WTC11 (cell line): ENCODE measurements at places on chromosomes 13 and 19. TPM values are rescaled to one million over a fixed set of nuclear protein-coding genes. Genes with fewer than 3 reads are reported as not detected.

DNA sequence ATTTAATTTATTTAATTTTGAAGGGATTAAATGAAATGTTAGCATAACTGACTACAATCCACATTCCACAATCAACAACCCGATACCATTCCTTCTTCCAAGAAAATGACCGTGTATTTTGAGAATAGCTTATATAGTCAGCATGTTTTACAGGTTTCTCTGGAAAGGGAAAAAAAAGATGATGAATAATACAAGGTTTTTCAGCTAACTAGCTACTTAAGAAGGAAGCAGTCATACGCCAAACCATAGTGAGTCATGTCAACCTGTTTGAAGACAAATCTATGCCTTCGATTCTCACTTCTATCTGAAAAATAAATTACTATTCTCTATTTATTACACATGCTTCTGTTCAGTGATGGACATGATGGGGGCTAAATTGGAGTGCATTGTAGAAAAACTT, 258.6 kb downstream of the EFNB2 start:
- no peak overlapping the region for H3K27ac ChIP-seq

DNA sequence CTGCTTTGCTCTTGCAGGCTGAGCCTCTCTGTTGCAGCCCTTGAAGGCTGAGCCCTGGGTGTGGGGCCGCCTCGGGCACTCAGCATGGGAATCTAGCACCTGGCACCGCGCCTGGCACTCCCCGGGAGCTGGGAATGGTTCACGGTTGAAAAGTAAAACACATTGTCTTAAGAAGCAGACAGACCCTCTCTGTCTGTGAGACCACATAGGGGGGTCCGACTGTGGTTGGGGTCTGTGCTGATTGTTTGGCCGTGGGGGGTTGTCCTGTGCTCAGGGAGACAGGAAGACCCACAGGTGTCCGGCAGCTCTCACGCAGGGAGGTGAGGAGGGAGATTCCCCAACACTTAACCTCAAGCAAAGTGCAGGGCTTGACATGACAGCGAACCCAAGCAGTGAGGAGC, 64.8 kb downstream of the SOX1 start:
- DNase-seq = no peak
- H3K4me1 ChIP-seq = no peaks in the 10 kb centered on the region
- no peak overlapping the region for H3K27ac ChIP-seq
- H3K4me3 ChIP-seq = no peak overlapping the region

GRCh38 chr19:7288977-7289376, 5.2 kb downstream of the INSR start:
- peaks cover 34% of the 10 kb centered on the region for H3K4me1 ChIP-seq
- no peak overlapping the region for H3K4me3 ChIP-seq
- no peaks in the 10 kb centered on the region for H3K36me3 ChIP-seq
- DNase-seq = no peak
- H3K27me3 ChIP-seq = peaks cover 9% of the 10 kb centered on the region

ADGRE2 gene
- total RNA-seq = 3.0 to 4.0 TPM (median 3.2 TPM) in 3 replicates

LPAR2 gene
- 42.9 to 45.1 TPM (median 44.5 TPM) in 3 replicates for total RNA-seq
